Thoracic aorta (tissue), 2 donors: ENCODE measurements at places on chromosomes 5 and 9.
A peak's percentile ranks its signal among the peaks of the same experiment; 100 is the strongest.

GRCh38 chr9:25678147-25678666 lies at the start of gene TUSC1:
Gene TUSC1, minus strand, starts transcription at chr9:25678444. Its CDS starts 132 bp downstream, at chr9:25678312.
- peak within 1 kb of the TSS; percentile 100 for H3K4me3 ChIP-seq
- H3K27ac ChIP-seq = peak within 1 kb of the TSS; percentile 99
- no peaks in the 10 kb centered on the region for H3K27me3 ChIP-seq
- H3K36me3 ChIP-seq = no peaks in the 10 kb centered on the region
- DNase-seq = peak; percentile 85
- peaks cover 39% of the 10 kb centered on the region for H3K4me1 ChIP-seq

DNA sequence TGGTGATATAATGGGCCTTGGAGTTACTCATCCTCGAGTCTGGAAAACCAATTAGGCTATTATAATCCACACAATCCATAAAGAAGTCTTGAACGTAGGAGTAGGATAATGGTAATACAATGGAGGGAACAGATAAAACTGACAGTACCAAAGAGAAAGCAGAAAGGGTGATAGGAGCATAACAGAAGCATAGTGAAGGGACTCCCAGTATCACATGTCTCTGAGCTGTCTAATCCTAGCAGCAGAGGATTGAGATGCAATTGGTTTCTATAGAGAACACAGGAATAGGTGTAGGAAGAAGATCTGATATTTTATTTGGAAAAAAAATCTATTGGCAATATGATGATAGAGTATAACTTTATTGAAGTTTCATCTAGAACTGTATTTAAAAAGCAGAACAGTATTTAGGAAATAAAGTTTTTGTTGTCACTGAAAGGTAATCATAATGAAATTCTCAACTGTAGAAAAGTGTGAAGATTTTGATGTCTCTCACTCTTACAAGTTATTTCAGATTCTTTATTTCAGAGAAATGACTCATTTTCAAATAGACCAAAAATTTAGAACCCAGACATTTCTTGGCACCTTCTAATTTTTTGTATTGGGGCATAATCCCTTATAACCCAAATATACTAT lies 25.4 kb downstream of the SRFBP1 start:
- no peak for DNase-seq
- peaks cover 11% of the 10 kb centered on the region for H3K4me1 ChIP-seq
- H3K27ac ChIP-seq = no peak overlapping the region
- H3K36me3 ChIP-seq = no peaks in the 10 kb centered on the region
- H3K27me3 ChIP-seq = no peaks in the 10 kb centered on the region
- no peak overlapping the region for H3K4me3 ChIP-seq

DNA sequence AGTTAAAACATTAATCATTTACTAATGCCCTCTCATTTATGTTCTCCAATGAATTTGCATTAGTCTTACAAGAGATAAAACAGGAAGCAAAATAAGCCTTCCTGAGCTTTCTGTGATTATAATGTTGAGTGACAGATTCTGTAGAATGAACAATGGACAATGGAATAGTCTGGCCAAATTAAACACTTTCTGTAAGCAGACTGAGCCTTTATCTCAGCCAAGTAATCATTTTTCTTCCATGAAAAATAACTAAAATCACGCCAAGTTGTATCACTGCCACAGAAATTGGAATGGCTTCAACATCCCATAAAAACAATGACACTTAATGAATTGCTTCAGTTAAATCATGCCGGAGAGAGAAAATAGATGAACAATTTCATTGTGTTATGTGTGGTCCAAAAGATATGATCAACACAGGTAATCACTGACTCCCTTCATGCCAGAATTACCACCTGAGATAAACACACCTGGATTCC lies 63.0 kb downstream of the TSSK1B start:
- DNase-seq = no peak
- no peak overlapping the region for H3K27ac ChIP-seq

- no peaks in the 10 kb centered on the region for H3K27me3 ChIP-seq
- H3K4me1 ChIP-seq = peaks cover 10% of the 10 kb centered on the region
- peak overlapping the region; percentile 98 for H3K4me3 ChIP-seq
Observed at GRCh38 chr9:120841930-120842684, 615 bp downstream of the PSMD5 start.

- H3K36me3 ChIP-seq = no peaks in the 10 kb centered on the region
- no peaks in the 10 kb centered on the region for H3K27me3 ChIP-seq
- H3K4me3 ChIP-seq = no peak overlapping the region
- DNase-seq = no peak
- H3K27ac ChIP-seq = no peak overlapping the region
- H3K4me1 ChIP-seq = no peaks in the 10 kb centered on the region
Observed at GRCh38 chr5:161625673-161626072, 59.8 kb upstream of the GABRA6 start.

- H3K27me3 ChIP-seq = no peaks in the 10 kb centered on the region
- H3K27ac ChIP-seq = no peak overlapping the region
- H3K4me3 ChIP-seq = no peak overlapping the region
- no peak for DNase-seq
- H3K4me1 ChIP-seq = peaks cover 10% of the 10 kb centered on the region
Observed at GRCh38 chr5:112346411-112347044, 72.5 kb downstream of the EPB41L4A start.

- H3K36me3 ChIP-seq = no peaks in the 10 kb centered on the region
- no peaks in the 10 kb centered on the region for H3K27me3 ChIP-seq
- no peak overlapping the region for H3K4me3 ChIP-seq
- no peak overlapping the region for H3K27ac ChIP-seq
- no peak for DNase-seq
Observed at GRCh38 chr5:89668821-89669220, 740.7 kb downstream of the CETN3 start.

- DNase-seq = no peak
- peak overlapping the region; percentile 86 for H3K4me3 ChIP-seq
- no peaks in the 10 kb centered on the region for H3K27me3 ChIP-seq
- no peaks in the 10 kb centered on the region for H3K36me3 ChIP-seq
Observed at GRCh38 chr9:131503626-131504465, 1.1 kb downstream of the POMT1 start.

GRCh38 chr9:119974026-119974425 lies 604.8 kb upstream of the BRINP1 start:
- no peaks in the 10 kb centered on the region for H3K27me3 ChIP-seq
- no peaks in the 10 kb centered on the region for H3K4me1 ChIP-seq
- H3K27ac ChIP-seq = no peak overlapping the region
- no peak overlapping the region for H3K4me3 ChIP-seq
- H3K36me3 ChIP-seq = no peaks in the 10 kb centered on the region
- no peak for DNase-seq

- H3K4me3 ChIP-seq = no peak overlapping the region
- H3K27me3 ChIP-seq = no peaks in the 10 kb centered on the region
Observed at GRCh38 chr5:107456281-107456715, 214.4 kb downstream of the EFNA5 start.

DNA sequence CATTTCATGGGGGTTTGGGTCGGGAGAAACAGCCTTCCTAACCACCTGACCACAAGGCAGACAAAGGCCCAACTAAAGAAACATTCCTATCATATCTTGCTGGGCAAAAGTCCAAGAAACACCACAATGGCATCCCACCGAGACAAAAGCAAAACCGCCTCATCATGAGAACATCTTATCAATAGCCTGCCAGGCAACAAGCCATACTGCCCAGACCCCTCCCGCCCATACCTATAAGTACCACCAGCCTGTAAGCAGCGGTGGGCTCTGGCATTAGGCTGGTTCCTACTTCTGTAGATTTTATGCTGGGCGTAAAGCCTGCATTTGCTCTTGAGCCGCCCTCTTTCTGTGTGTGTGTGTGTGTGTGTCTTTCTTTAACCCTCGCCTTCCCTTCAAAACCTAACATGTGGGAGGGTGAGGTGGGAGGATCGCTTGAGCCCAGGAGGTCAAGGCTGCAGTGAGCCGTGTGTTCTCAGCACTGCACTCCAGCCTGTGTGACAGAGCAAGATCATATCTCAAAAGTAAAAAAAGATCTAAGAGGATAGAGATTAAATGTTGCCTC lies 56.9 kb downstream of the PDE6A start:
- H3K36me3 ChIP-seq = no peaks in the 10 kb centered on the region
- H3K27ac ChIP-seq = no peak overlapping the region
- H3K4me3 ChIP-seq = no peak overlapping the region
- H3K27me3 ChIP-seq = no peaks in the 10 kb centered on the region

DNA sequence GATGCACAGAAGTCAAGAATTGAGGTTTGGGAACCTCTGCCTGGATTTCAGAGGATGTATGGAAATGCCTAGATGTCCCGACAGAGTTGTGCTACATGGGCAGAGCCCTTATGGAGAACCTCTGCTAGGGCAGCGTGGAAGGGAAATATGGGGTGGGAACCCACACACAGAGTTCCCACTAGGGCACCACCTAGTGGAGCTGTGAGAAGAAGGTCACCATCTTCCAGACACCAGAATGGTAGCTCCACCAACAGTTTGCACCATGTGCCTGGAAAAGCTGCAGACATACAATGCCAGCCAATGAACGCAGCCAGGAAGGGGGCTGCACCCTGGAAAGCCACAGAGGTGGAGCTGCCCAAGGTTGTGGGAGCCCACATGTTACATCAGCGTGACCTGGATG lies 104.5 kb downstream of the STK32A start:
- no peaks in the 10 kb centered on the region for H3K27me3 ChIP-seq
- DNase-seq = no peak
- H3K4me3 ChIP-seq = no peak overlapping the region
- H3K36me3 ChIP-seq = no peaks in the 10 kb centered on the region

GRCh38 chr5:85967681-85968080 lies 650.1 kb upstream of the COX7C start:
- H3K27ac ChIP-seq = no peak overlapping the region
- DNase-seq = no peak
- H3K36me3 ChIP-seq = no peaks in the 10 kb centered on the region
- no peaks in the 10 kb centered on the region for H3K4me1 ChIP-seq
- no peaks in the 10 kb centered on the region for H3K27me3 ChIP-seq

GRCh38 chr9:75111019-75111622 lies 22.8 kb downstream of the OSTF1 start:
- H3K27ac ChIP-seq = no peak overlapping the region
- DNase-seq = no peak
- H3K4me1 ChIP-seq = peaks cover 9% of the 10 kb centered on the region
- H3K36me3 ChIP-seq = no peaks in the 10 kb centered on the region
- H3K27me3 ChIP-seq = no peaks in the 10 kb centered on the region

- no peak overlapping the region for H3K27ac ChIP-seq
- H3K27me3 ChIP-seq = no peaks in the 10 kb centered on the region
- no peaks in the 10 kb centered on the region for H3K4me1 ChIP-seq
Observed at GRCh38 chr5:113527746-113528145, 14.3 kb downstream of the YTHDC2 start.

DNA sequence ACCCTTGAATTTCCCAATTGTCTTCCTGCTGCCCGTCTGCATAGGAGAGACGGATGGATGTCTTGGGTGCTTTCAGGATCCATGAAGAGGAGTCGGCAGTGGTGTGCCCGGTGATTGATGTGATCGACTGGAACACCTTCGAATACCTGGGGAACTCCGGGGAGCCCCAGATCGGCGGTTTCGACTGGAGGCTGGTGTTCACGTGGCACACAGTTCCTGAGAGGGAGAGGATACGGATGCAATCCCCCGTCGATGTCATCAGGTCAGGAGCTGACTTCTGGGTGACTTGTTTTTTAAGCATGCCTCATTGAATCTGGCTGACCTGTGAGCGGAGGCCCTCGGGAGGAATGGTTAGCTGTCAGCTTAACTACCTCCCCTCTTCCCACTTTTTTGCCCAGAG lies 24.2 kb downstream of the GALNT12 start:
- H3K36me3 ChIP-seq = no peaks in the 10 kb centered on the region
- H3K4me1 ChIP-seq = no peaks in the 10 kb centered on the region
- DNase-seq = no peak
- no peak overlapping the region for H3K27ac ChIP-seq
- H3K4me3 ChIP-seq = no peak overlapping the region

- H3K4me3 ChIP-seq = no peak overlapping the region
- no peak for DNase-seq
- no peaks in the 10 kb centered on the region for H3K27me3 ChIP-seq
- no peaks in the 10 kb centered on the region for H3K36me3 ChIP-seq
- no peak overlapping the region for H3K27ac ChIP-seq
Observed at GRCh38 chr9:69155341-69156030, 18.6 kb upstream of the TJP2 start.

DNA sequence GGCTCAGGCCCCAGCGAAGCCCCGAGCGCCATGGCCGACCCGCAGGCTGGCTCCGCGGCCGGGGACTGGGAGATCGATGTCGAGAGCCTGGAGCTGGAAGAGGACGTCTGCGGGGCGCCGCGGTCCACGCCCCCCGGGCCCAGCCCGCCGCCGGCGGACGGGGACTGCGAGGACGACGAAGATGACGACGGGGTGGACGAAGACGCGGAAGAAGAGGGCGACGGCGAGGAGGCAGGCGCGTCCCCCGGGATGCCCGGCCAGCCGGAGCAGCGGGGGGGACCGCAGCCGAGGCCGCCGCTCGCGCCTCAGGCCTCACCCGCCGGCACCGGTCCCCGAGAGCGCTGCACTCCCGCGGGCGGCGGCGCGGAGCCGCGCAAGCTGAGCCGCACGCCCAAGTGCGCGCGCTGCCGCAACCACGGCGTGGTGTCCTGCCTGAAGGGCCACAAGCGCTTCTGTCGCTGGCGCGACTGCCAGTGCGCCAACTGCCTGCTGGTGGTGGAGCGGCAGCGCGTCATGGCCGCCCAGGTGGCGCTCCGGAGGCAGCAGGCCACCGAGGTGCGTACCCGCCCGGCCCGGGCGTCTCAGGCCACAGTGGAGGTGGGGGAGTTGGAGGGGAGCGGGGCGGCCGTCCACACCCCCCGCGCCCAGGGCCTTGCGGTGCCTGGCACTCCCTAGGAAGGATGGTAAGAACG lies 1.6 kb downstream of the DMRT2 start:
- DNase-seq = no peak
- no peak overlapping the region for H3K27ac ChIP-seq
- peaks cover 21% of the 10 kb centered on the region for H3K4me1 ChIP-seq
- H3K4me3 ChIP-seq = peak overlapping the region; percentile 60

DNA sequence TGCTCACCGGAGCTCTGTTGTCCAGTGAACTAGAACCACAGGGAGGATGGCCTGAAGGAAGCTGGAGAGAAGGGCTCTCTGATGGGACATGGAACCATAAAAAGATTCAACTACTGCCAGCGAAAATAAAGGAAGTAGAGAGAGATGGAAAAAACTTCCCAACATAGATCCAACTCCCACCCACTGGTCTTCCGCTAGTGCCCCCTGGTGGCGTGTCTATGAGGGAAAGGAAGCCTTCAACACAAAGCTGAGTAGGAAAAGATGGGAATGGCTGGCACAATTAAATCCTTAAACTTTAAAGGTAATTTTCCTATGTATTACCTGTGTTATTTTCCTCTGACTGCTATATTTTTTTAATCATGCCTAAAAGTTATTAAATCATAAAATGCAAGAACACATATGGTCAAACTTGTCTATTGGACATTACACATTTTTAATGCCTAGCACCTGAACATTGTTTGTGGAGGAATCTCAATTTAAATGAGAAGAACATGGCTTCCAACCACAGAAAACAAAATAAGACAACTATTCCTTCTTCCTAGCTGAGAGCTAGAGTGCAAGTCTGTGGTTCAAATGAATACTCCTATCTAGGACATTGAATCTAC lies 51.5 kb downstream of the CEP120 start:
- H3K27ac ChIP-seq = no peak overlapping the region
- peak; percentile 4 for DNase-seq
- no peaks in the 10 kb centered on the region for H3K27me3 ChIP-seq
- H3K4me3 ChIP-seq = no peak overlapping the region
- H3K4me1 ChIP-seq = no peaks in the 10 kb centered on the region

GRCh38 chr9:69768716-69769115 lies 8.9 kb upstream of the PTAR1 start:
- no peaks in the 10 kb centered on the region for H3K4me1 ChIP-seq
- no peak for DNase-seq
- H3K36me3 ChIP-seq = no peaks in the 10 kb centered on the region
- H3K27ac ChIP-seq = no peak overlapping the region
